Purkinje cell (primary cell): ENCODE measurements at places on chromosomes 6 and 20. TPM values are rescaled to one million over a fixed set of nuclear protein-coding genes. Genes with fewer than 3 reads are reported as not detected.

The KIAA1755 gene
- 0.91 and 1.2 TPM in 2 replicates for polyA plus RNA-seq

The SEMG1 gene
- polyA plus RNA-seq = not detected in 2 replicates

The HEY2 gene
- 0.77 and 0.87 TPM in 2 replicates for polyA plus RNA-seq

The SRMS gene
- polyA plus RNA-seq = not detected in 2 replicates

The PTPRT gene
- 5.1 and 5.5 TPM in 2 replicates for polyA plus RNA-seq

The BPIFA1 gene
- polyA plus RNA-seq = not detected in 2 replicates

The COL21A1 gene
- polyA plus RNA-seq = 0.29 and 7.7 TPM in 2 replicates

The REV3L gene
- 15.8 and 21.0 TPM in 2 replicates for polyA plus RNA-seq

The AKAP12 gene
- 49.5 and 50.5 TPM in 2 replicates for polyA plus RNA-seq

The CDC25B gene
- 3.3 and 3.7 TPM in 2 replicates for polyA plus RNA-seq

The MOXD1 gene
- polyA plus RNA-seq = 2.4 TPM in 1 of 2 replicates, not detected in the other

The HUS1B gene
- not detected in 2 replicates for polyA plus RNA-seq

The FGD2 gene
- polyA plus RNA-seq = not detected in 2 replicates

The KHDC1L gene
- polyA plus RNA-seq = 1.8 TPM in 1 of 2 replicates, not detected in the other

The DCDC2 gene
- 0.40 and 0.43 TPM in 2 replicates for polyA plus RNA-seq

The DPPA5 gene
- polyA plus RNA-seq = not detected in 2 replicates

The EZR gene
- polyA plus RNA-seq = 5.5 and 11.2 TPM in 2 replicates

The GLP1R gene
- polyA plus RNA-seq = not detected in 2 replicates

The TUBB2B gene
- polyA plus RNA-seq = 46.3 and 56.3 TPM in 2 replicates

The OR12D3 gene
- polyA plus RNA-seq = not detected in 2 replicates

The HTR1B gene
- not detected in 2 replicates for polyA plus RNA-seq

The SLC24A3 gene
- 1.2 and 1.5 TPM in 2 replicates for polyA plus RNA-seq

The TOX2 gene
- polyA plus RNA-seq = not detected in 2 replicates

The MUCL3 gene
- polyA plus RNA-seq = not detected in 2 replicates

The GSTA3 gene
- not detected in 2 replicates for polyA plus RNA-seq

The ZBTB24 gene
- 1.2 and 2.9 TPM in 2 replicates for polyA plus RNA-seq

The SLC52A3 gene
- polyA plus RNA-seq = not detected in 2 replicates

The WFDC5 gene
- polyA plus RNA-seq = not detected in 2 replicates

The C6orf52 gene
- 5.1 and 11.5 TPM in 2 replicates for polyA plus RNA-seq

The SPATA25 gene
- not detected in 2 replicates for polyA plus RNA-seq

The OVOL2 gene
- 0.98 TPM in 1 of 2 replicates, not detected in the other for polyA plus RNA-seq

The PAK5 gene
- polyA plus RNA-seq = 6.0 and 8.4 TPM in 2 replicates

The MMP24 gene
- 0.22 and 0.46 TPM in 2 replicates for polyA plus RNA-seq

The EPPIN gene
- not detected in 2 replicates for polyA plus RNA-seq

The PRPH2 gene
- 6.2 and 8.0 TPM in 2 replicates for polyA plus RNA-seq

The LST1 gene
- polyA plus RNA-seq = not detected in 2 replicates

The NKX2-2 gene
- 0.69 and 2.0 TPM in 2 replicates for polyA plus RNA-seq

The BPIFB1 gene
- polyA plus RNA-seq = not detected in 2 replicates

The MCHR2 gene
- polyA plus RNA-seq = not detected in 2 replicates

The ABRACL gene
- 17.3 and 74.0 TPM in 2 replicates for polyA plus RNA-seq

The GABRR1 gene
- 0.85 and 1.7 TPM in 2 replicates for polyA plus RNA-seq

The FKBP1C gene
- polyA plus RNA-seq = 0.38 TPM in 1 of 2 replicates, not detected in the other

The PAX1 gene
- polyA plus RNA-seq = not detected in 2 replicates

The EPB41L2 gene
- 5.9 and 7.5 TPM in 2 replicates for polyA plus RNA-seq

The LINC00237 gene
- polyA plus RNA-seq = not detected in 2 replicates

The TRIM15 gene
- not detected in 2 replicates for polyA plus RNA-seq
